ENCODE measurements at places on chromosomes 4 and X.

DNA sequence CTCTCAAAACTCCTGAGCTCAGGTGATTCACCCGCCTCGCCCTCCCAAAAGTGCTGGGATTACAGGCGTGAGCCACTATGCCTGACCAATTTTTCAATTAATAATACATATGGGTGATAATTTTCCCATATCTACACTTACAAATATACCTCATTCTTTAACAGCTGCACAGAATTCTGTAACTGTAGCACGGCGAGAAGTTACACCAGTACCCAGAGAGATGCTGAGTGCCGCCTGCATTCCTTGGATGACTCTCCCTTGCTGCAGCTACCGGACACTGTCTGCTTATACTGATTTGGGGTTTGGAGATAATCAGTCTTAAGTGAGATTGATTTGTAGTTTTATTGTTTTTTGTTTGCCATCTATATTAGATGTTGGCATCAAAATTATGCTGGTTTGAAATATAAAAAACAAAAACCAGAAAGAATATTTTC lies 5.8 kb downstream of the TIFA start:
- no peak for DNase-seq

GRCh38 chrX:155767051-155767875 lies 113.9 kb upstream of the VAMP7 start:
- no peak for DNase-seq

DNA sequence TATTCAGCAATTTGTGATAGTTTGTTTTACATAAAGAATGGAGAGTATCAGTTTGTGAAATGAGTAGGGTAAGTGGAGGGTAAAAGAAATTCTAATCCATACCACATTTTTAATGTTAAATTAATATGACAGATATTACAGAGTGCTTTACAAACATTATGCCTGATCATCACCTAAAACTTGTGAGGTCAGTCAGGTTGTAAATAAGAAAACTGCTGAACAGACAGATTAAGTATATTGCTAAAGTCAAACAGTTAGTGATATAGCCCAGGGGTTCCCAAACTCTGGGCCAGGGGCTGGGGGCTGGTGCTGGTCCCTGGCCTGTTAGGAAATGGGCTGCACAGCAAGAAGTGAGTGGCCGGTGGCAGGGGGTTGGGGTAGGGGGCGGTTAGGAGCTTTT lies 273.6 kb downstream of the TRAM1L1 start:
- no peak for DNase-seq

GRCh38 chr4:108570993-108571569 lies 49.3 kb upstream of the RPL34 start:
- no peak for DNase-seq

GRCh38 chr4:42357325-42357724 lies 40.0 kb upstream of the SHISA3 start:
- DNase-seq, result no peak

DNA sequence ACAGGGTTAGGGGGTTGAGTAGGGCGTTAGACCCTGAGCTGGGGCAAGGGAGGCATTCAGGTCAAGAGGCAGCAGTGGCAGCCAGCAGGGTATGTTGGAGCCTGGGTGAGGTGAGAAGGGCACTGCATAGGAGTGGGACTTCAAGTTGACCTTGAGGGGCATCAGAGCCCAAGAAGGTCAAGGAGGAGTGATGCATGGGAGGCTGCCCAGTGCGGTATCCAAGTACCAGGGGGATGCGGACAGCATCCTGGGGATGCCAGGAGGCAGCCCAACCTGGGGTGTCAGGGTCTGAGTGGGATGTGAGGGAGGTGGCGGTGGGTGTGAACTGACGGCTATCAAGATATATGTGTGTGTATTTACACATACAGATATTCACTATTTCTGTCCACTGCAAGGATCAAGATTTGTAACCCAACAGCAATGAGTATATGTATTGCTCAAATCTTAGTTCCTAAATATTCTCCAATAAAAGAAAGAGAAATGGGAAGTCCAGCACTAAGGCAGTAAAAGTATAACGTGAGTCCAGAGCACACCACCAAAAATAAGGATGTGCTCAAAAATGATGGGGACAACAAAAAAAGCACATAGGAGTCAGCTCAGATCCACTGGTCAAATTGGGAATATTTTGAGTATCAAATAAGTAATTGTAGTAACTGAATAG lies 9.8 kb upstream of the DCLK2 start:
- no peak for DNase-seq

DNA sequence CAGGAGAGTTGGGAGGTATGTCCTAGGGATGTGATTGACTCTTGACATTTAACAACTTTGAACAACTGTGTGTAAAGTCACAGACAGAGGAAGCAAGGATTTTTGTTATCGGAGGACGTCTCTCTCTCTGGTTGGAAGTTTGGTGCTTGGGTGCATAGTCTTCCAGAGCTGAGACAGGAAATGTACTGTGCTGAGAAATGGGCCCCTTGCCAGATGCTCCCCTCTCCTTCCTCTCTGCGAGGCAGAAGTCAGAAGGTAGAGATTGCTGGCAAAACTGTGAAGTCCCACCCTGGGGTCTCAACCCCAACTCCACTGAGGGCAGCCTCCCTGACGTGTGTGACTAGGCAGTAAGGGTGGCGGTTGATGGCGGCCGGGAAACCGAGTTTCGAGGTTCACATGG lies 49.2 kb downstream of the SETD7 start:
- DNase-seq, result no peak

DNA sequence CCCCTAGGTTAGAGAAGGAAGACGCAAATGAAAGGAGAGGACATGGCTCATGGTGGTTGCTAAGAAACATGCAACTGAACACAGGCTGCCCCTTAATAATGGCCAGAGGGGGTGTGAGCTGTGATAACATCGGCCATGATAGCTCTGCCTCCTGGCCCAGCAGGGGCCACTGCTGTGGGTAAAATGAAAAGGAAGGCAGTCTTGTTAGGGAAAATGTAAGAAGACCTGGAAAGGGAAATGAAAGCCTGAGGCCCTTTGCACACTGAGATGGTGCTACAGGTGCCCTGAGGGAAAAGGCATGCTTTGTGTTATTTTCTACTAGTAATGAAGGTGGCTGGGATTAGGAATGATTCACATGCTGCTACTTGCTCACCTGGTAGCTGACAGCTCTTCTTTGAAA lies 123.6 kb upstream of the MID1 start:
- DNase-seq, result no peak

GRCh38 chr4:42152507-42153504 lies at the start of gene BEND4:
TSS of gene BEND4 (minus strand) at chr4:42152655. CDS start at chr4:42152143, 512 bp downstream.
- DNase-seq, result no peak

GRCh38 chr4:117479673-117480072 lies 394.3 kb upstream of the TRAM1L1 start:
- no peak for DNase-seq

DNA sequence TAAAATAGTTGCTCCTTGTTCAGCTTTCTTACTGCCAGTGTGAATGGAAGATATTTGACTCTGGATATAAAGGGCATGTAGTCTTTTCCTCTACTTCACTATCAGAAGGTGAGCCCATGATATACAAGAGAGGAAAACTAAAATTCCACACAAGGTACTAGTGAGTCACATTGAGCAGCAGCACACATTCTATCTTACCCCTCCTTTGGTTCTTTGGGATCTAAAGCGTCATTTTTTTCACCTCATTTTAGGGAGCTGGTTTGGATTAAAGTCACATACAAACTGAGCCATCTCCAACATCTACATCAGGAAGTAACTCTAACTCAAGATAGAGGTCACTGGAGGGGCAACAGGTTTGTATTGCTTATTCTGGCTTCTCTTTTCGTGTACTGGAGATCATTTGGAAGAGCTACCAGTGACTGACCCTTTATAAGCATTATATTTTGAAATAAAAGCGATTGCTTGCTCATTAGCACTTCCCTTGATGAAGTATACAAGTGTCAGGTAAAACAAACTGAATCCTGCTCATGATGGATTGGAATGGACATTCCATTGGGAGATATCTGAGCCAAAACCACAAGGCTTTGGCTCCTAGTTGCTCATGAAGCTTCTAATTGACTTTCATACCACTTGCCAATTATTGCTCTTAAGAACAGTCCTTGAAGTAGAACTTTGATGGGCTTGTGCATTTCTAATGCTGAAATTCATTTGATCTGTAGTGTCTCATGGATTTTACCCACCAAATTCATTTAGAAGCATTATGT lies 124.1 kb downstream of the SPCS3 start:
- DNase-seq, result no peak

GRCh38 chr4:115090483-115091075 lies 22.8 kb downstream of the NDST4 start:
- DNase-seq, result no peak

DNA sequence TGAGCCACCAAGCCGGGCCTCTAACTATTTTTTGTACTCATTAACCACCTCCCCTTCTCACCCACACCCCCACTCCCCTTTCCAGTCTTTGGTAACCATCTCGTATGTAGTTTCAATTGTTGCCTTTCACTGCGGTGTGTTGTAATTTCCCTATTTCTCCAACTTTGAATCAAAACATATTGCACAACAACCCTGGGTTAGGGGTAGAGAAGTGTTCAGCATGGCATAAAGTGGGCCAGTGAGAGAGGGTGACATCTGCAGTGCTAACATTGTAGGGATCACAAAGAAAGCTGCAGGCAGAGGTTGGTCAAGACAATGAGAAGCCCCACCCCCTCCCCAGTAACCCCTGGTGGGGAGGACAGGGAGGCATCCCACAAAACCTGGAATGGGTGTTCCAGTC lies 92.7 kb downstream of the SPATA18 start:
- DNase-seq, result no peak

DNA sequence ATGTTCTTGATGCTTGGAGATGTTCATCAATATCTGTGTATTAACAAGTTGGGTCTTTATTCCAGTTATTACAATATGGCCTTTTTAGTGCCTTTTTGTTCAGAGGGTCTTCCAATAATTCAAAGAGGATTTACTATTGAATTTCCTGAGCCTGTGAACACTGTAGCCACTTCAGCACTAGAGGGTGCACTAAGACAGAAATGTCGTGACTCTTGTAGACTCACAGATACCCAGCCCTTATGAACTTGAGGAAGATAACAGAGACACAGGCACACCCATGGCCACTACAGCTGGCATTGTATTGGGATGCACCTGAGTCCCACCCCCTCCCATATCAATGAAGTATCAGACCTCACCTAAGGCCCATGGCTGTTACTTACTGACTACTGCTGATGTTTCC lies 54.4 kb upstream of the ACTRT1 start:
- no peak for DNase-seq

GRCh38 chr4:90540536-90540935 lies 413.3 kb downstream of the CCSER1 start:
- no peak for DNase-seq

GRCh38 chr4:46425775-46426400 lies 36.0 kb upstream of the GABRA2 start:
- DNase-seq, result no peak

DNA sequence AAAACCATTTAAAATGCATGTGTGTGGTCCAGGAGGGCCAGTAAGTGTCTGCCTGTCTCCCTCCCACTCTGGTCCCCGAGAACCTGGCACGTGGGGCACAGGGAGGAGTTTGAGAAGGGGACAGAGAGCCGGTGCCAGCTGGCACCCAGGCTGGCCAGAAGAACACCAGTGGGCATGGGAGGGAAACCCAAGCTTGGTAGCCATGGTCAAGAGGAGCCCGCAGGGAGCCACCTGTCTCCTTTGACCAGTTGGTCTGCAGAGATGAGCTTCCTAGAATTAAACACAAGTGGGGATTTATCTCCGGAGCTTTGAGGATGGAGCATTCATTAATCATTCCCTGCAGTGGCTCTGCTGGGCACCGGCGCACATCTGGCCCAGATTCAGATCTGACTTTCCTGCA lies 41.6 kb downstream of the HMX1 start:
- DNase-seq, result no peak

DNA sequence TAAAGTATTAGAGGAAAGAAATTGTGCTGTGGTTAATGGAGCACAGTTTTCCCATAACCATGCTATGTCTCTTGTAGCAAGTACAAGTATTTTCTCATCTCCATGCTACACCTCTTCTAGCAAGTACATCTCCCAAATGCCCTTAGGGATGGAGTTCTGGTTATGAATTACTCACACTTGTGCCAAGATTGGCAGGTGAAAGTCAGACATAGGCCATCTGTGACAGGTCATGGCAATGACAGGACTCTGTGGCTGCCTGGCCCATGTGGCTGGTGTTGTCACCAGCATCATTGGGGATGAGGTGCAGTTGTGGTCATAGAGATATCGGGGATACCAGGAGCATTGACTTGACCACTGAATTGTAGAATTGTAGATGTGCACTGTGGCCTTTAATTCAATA lies 310.2 kb downstream of the FAT4 start:
- DNase-seq, result no peak

- no peak for DNase-seq
Measured at GRCh38 chr4:53785996-53786395, 194.7 kb upstream of the LNX1 start.

GRCh38 chr4:129916991-129917390 lies 821.0 kb downstream of the C4orf33 start:
- no peak for DNase-seq

- DNase-seq, result no peak
Measured at GRCh38 chr4:145154573-145154972, 25.8 kb downstream of the OTUD4 start.

DNA sequence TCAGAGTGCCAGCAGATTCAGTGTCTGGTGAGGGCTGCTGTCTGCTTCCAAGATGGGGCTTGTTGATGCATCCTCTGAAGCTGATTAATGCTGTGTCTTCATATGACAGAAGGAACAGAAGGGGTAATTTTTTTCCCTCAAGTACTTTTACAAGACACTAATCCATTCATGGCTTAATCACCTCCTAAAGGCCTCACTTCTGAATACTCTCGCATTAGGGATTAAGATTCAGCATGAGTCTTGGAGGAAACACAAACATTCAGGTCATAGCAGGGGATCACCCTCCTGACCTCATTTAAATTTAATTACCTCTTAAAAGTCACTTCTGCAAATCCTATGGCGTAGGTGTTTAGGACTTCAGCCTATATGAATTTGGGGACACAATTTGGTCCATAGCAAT lies 1145.5 kb upstream of the PCDH10 start:
- DNase-seq, result no peak

DNA sequence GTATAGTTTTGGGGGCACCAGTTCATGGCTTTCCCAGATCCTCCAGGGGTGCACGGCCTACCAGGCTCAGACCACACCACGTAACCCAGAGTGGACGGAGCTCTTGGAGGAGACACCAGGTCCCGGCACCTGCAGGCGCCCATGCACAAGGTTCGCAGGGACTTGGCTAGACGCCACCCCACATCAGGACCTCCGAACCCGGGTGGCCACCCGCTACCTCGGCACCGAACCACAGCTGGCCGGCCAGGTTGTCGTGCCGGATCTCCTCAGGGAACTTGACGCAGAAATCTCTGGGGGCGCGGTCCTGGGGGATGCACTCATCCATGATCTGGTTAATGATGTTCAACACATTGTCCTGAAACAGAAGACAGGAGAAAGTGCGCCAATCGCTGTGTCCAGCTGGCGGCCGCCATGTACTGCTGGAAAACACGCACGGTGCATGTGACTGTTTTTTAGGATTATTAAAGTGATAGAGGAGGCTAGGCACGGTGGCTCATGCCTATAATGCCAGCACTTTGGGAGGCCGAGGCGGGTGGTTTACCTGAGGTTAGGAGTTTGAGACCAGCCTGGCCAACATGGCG lies 77.1 kb downstream of the ZFYVE28 start:
- no peak for DNase-seq

Data from stimulated activated CD8-positive, alpha-beta memory T cell treated with anti-CD3 and anti-CD28 coated beads, Interleukin-2, amount 100 ng/mL, for 1 hour (primary cell).